Neural crest cell (in vitro differentiated cells): ENCODE measurements at places on chromosomes 5 and 9. TPM values are rescaled to one million over a fixed set of nuclear protein-coding genes. Genes with fewer than 3 reads are reported as not detected.
A peak's percentile ranks its signal among the peaks of the same experiment; 100 is the strongest.

DNA sequence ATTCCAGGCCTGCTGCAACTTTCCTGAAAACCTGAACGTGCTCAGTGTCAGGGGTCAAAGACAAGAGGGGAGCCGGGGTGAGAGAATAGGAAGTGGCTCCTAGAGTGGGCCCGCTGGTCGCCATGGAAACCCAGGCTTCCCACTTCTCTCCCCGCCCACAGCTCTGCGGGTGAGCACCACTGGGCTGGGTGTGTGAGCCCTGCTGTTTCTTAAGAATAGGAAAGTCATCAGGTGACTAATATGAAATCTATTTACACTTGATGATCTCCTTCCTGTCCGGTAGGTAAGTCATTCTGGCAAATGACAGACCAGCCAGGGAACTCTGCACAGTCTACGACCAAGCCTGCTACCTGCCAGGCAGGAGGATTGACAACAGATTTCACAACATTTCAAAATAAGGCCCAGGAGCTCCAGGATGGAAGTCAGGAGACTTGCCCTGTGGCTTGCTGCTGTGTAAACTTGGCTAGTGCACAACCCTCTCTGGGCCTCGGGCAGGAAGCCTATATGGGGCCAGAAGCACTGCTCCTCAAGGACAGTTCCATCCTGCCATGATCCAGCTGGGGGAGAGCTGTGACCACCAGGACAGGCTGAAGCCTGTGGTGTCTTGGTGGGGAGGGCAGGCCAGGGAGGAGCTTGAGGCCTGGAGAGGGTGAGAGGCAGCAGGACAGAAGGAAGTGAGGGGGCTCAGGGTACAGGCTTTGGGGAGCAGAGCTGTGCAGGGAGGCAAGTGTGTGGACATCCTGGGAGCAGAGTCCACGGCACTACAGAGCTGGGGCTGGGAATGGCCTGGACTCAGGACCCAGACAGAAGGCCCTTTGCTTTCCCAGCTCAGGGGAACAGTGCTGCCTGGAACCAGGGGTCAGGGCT lies 60.6 kb downstream of the SHB start:
- H3K4me3 ChIP-seq, result no peak overlapping the region
- peaks cover 32% of the 10 kb centered on the region for H3K4me1 ChIP-seq
- peak overlapping the region; percentile 78 for H3K27ac ChIP-seq
- no peaks in the 10 kb centered on the region for H3K36me3 ChIP-seq
- DNase-seq, result peak; percentile 28

DNA sequence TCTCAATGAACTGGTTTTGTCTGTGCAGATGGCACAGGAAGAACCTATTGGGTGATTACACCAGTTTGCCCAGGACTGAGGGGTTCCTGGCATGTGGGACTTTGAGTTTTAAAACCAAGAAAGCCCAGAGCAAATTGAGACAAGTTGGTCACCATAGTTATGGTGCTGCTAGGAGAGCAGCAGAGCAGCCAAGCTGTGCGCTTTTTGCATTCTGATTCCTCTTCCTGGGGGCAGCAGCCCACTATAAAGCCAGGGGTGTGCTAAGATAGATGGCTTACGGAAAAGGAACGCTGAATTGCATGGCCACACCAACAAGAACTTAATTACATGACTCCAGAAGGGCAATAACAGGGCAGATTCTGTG lies 49.7 kb downstream of the TIMD4 start:
- no peak overlapping the region for H3K27ac ChIP-seq
- H3K4me1 ChIP-seq, result peaks cover 6% of the 10 kb centered on the region
- H3K36me3 ChIP-seq, result no peaks in the 10 kb centered on the region

PRDM9 gene
- total RNA-seq, result not detected in 2 replicates

DNA sequence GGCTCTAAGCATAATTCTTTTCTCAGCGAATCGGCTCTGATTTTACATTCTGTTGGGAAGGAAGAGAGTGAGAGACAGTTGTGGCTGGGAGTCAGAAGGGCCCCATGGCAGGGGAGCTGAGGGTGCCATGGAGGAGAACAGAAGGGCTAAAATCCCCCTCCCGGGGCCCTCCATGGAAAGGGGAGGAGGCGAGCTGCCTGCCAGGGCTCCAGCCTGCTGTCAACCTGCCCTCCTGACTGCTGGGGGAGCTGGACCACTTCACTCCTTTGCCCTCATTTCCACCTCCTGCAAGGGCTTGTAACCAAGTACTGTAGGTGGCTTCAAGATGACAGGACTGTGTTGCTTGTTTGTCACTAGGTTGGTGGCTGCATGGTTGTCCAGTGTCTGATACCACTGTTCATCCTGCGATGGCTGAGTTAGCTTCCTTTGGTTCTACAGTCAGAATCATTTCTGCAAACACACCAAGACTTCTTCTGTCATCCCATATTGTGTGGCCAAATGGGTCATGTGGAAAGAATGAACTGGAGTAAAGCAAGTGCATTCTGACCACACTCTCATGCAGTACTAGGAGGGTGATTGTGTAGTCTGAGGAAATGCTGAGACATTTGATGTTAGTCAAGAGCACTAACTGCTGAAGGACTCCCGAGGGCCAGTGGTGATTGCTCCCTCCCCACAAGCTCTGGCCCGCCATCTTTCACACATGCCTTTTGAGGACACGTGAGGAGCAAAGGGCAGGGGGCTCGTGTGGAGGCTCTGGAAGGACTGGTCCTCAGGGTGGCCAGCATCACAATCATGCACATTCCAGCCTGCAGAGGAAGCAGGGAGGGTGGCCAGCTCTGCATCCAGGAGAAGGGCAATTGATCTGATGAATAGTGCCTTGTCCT lies 307.2 kb downstream of the GADD45G start:
- DNase-seq, result no peak
- no peaks in the 10 kb centered on the region for H3K36me3 ChIP-seq
- no peak overlapping the region for H3K27ac ChIP-seq
- no peak overlapping the region for H3K4me3 ChIP-seq

OSMR gene
- 2.7 and 2.8 TPM in 2 replicates for total RNA-seq

TLE1 gene
- 40.5 and 42.5 TPM in 2 replicates for total RNA-seq

PLPP1 gene
- total RNA-seq, result 13.2 and 14.1 TPM in 2 replicates

DNA sequence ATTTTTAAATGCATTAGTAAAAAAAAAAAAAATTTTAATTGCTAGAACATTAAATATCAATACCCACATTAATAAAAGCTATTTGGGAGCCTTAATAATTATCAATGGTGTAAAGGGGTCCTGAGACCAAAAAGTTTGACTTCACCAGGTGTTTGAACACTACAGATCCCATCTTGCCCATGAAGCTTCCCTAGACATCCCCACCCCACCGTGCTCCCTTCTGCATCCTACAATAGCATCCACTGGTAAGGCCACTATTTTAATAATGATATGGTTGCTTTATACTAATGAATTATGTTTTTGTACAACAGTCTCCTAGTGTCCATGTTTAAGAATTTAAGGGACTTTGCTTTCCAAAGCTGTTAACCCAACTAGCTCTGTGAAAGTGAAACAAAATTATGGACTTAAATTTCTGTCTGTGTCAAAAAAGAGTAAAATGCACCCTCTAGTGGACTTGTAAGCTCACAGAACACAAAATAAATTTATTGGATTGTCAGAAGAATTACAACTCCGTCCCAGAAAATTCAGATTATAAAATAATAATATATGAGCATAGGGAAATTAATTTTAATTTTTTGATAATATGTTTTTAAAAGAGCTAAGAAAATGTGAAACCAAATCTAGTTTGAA lies 76.0 kb downstream of the ARL15 start:
- no peaks in the 10 kb centered on the region for H3K4me1 ChIP-seq
- no peaks in the 10 kb centered on the region for H3K36me3 ChIP-seq
- H3K27ac ChIP-seq, result no peak overlapping the region
- no peak for DNase-seq

DNA sequence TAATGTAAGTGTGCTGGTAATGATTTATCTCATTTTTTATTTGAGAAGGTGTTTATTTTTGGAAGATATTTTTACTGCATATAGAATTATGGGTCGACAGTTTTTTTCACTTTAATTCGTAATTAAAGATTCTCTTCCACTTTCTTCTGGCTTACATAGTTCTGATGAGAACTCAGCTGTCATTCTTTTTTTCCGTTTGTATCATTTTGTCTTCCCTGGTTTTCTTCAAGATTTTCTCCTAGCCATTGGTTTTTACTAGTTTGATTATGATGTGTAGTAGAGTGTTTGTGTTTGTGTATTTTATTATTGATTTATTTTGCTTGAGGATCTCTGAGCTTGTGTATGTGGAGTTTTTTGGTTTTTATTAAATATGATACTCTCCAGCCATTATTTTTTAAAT lies 21.7 kb downstream of the SLF1 start:
- peaks cover 67% of the 10 kb centered on the region for H3K36me3 ChIP-seq
- no peak for DNase-seq
- H3K4me3 ChIP-seq, result no peak overlapping the region

GRCh38 chr5:34041247-34041972 lies 1.6 kb downstream of the C1QTNF3 start:
- H3K4me3 ChIP-seq, result no peak overlapping the region
- no peaks in the 10 kb centered on the region for H3K27me3 ChIP-seq
- H3K36me3 ChIP-seq, result peaks cover 8% of the 10 kb centered on the region
- H3K4me1 ChIP-seq, result peaks cover 66% of the 10 kb centered on the region
- no peak for DNase-seq
- no peak overlapping the region for H3K27ac ChIP-seq

GRCh38 chr5:83701886-83702285 lies 18.8 kb downstream of the HAPLN1 start:
- H3K4me1 ChIP-seq, result no peaks in the 10 kb centered on the region
- DNase-seq, result no peak
- peaks cover 13% of the 10 kb centered on the region for H3K36me3 ChIP-seq

UBE2D2 gene
- 165 and 166 TPM in 2 replicates for total RNA-seq

PDZD2 gene
- 0.65 and 1.3 TPM in 2 replicates for total RNA-seq

DNA sequence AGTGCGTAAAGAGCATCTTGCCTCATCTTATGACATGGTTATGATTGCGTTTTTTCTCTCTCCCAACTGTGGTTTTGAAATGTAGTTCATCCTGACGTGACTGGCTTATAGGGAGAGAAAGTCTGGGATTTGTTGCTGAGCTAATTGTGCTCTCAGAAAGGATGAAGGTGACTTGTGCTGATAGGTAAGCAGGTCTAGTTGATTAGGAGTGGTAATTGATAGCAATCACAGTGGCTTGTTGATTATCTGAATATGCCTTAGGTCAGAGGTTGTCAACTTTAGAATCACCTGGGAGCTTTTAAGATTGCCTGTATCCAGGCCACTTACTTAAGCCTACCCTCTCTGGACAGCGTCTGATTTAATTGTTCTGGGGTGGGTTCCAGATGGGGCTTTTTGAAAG lies 117.8 kb downstream of the TLE4 start:
- H3K4me1 ChIP-seq, result peaks cover 66% of the 10 kb centered on the region
- no peak overlapping the region for H3K4me3 ChIP-seq
- no peak for DNase-seq
- no peak overlapping the region for H3K27ac ChIP-seq

GRCh38 chr9:128809036-128809599 lies 9.2 kb upstream of the ENDOG start:
- no peak overlapping the region for H3K27ac ChIP-seq
- no peaks in the 10 kb centered on the region for H3K36me3 ChIP-seq
- no peaks in the 10 kb centered on the region for H3K27me3 ChIP-seq
- no peak overlapping the region for H3K4me3 ChIP-seq

GALNT12 gene
- total RNA-seq, result 4.6 and 4.9 TPM in 2 replicates

PANK3 gene
- 121 and 135 TPM in 2 replicates for total RNA-seq

DNA sequence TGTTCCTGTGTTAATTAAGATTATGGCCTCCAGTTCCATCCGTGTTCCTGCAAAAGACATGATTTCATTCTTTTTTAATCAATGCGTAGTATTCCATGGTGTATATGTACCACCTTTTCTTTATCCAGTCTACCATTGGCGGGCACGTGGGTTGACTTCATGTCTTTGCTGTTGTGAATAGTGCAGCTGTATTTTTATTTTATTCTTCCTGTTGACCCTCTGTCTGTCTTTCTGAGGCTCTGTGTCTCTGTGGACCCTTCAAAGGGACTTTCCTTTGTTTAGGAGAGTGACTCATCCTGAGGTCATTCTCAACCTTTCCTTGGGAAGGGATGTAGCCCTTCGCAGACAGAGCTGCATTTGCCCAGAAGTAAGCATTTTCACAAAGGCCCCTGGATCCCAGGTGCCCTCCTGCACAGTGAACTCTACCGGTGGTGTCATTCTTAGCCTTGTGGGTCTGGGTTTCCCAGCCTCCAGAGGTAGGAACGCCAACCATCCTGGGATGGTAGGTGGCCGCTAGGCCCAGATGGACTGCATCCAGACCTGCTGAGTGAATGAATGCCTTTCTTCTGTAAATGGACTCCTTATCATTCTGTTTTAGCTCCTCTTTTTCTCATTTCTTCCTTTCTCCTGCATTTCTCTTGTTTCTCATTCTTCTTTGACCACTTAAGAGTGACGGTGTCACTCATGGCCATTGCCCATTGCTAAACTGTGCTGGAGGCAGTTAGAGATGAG lies 22.4 kb downstream of the TRIO start:
- peak overlapping the region; percentile 39 for H3K27ac ChIP-seq
- no peak overlapping the region for H3K4me3 ChIP-seq
- H3K27me3 ChIP-seq, result no peaks in the 10 kb centered on the region
- DNase-seq, result no peak
- H3K36me3 ChIP-seq, result peaks cover 25% of the 10 kb centered on the region

- H3K27ac ChIP-seq, result no peak overlapping the region
- no peak overlapping the region for H3K4me3 ChIP-seq
- H3K36me3 ChIP-seq, result no peaks in the 10 kb centered on the region
- no peak for DNase-seq
- H3K4me1 ChIP-seq, result peaks cover 7% of the 10 kb centered on the region
Measured at GRCh38 chr9:136296434-136297015, 7.4 kb downstream of the CCDC187 start.

ABCA2 gene
- total RNA-seq, result 31.7 and 37.1 TPM in 2 replicates

- no peak overlapping the region for H3K4me3 ChIP-seq
- H3K4me1 ChIP-seq, result peaks cover 10% of the 10 kb centered on the region
- H3K27ac ChIP-seq, result no peak overlapping the region
- no peak for DNase-seq
- no peaks in the 10 kb centered on the region for H3K27me3 ChIP-seq
Measured at GRCh38 chr5:148858106-148858505, 31.7 kb downstream of the ADRB2 start.

- H3K36me3 ChIP-seq, result peaks cover 3% of the 10 kb centered on the region
- H3K4me1 ChIP-seq, result peaks cover 51% of the 10 kb centered on the region
- DNase-seq, result peak; percentile 30
Measured at GRCh38 chr5:163504079-163504931, 1.1 kb upstream of the MAT2B start.

CMYA5 gene
- total RNA-seq, result 0.44 and 0.73 TPM in 2 replicates

DNA sequence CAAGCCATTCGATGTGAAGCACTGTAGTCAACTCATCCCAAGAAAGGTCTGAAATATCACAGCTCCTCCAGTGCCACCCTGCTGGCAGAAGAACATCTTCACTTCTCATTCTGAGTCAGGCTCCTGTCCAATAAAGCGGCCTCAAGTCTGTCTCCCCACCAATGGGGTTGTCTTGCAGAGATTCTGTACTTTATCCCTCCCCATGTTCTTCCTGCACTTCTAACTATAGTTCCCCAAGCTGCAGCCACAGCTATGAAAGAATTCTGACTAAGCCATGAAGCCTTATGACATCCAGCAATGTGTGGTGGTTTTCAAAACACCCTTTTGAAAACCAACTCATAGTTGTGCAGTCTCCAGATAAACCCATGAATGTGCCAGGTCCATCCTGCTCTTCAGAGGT lies 6.8 kb downstream of the MACROH2A1 start:
- no peaks in the 10 kb centered on the region for H3K27me3 ChIP-seq
- H3K36me3 ChIP-seq, result no peaks in the 10 kb centered on the region
- no peak overlapping the region for H3K4me3 ChIP-seq
- peak overlapping the region; percentile 32 for H3K27ac ChIP-seq
- no peak for DNase-seq

GRCh38 chr9:123867034-123867433 lies 62.9 kb downstream of the DENND1A start:
- no peak overlapping the region for H3K4me3 ChIP-seq
- DNase-seq, result no peak
- H3K27ac ChIP-seq, result no peak overlapping the region
- H3K36me3 ChIP-seq, result peaks cover 6% of the 10 kb centered on the region
- H3K4me1 ChIP-seq, result peaks cover 25% of the 10 kb centered on the region

- no peak overlapping the region for H3K27ac ChIP-seq
- DNase-seq, result no peak
- H3K4me1 ChIP-seq, result peaks cover 40% of the 10 kb centered on the region
- peaks cover under 1% of the 10 kb centered on the region for H3K27me3 ChIP-seq
Measured at GRCh38 chr5:87951661-87952060, 317.0 kb downstream of the TMEM161B start.
